ENCODE measurements at places on chromosomes 11 and 22.

GRCh38 chr22:33088418-33088817, 30.2 kb upstream of the SYN3 start:
- DNase-seq = no peak

DNA sequence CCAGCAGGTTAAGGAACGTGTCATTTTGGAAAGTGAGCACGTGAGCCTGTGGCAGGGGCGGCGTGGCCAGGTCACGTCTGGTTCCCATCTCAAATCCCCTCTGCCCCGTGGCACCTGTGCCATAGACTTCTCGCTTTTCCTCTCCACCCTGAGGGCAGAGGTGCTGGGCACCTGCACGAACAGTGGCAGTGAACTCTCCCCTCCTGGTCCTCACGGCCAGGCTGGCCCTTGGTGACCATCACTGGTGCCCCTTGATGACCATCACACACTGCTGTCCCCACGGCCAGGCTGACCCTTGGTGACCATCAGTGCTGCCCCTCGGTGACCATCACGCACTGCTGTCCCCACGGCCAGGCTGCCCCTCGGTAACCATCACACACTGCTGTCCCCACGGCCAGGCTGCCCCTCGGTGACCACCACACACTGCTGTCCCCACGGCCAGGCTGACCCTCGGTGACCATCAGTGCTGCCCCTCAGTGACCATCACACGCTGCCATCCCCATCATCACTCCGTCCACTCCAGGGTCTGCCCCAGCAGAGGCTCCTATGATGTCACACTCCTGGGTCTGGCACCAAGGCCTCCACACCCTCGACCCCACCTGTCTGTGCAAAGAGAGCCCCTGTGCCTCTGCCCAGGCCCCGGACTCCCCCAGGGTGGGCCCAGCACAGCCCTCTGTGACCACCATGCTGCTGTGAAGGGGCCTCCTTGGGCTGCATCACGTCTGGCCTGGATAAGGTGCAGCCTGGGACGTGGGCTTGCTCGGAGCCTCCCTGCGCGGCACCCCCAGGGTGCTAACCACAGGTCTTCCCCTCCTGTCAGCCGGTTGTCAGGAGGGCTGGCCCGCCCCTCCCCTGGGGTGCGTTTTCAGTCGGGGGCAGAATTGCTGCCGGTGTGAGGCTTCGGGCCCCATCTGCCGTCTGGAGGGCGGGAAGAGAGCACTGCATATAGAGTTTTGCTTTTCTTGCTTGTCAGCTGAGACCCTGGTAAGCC, 738.6 kb downstream of the BRD1 start:
- DNase-seq = no peak

DNA sequence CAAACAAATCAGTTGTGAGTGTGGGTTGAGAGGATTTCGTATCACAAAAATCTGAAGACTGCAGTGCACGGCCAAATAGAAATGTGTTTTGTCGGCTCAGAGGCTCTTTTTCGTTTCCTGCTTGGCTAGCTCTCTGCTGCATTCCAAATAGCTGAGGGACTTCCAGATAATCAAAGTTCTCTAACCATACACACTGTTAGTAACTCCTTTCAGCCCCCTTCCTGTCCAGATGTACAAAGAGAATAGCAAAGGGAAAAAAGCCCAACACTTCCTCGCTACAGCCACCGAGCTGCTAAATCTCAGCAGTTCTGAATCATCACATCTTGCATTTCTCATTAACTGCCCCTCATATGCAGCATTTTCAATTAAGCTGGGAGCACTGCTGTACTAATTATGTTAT, 203.1 kb downstream of the TENM4 start:
- no peak for DNase-seq

DNA sequence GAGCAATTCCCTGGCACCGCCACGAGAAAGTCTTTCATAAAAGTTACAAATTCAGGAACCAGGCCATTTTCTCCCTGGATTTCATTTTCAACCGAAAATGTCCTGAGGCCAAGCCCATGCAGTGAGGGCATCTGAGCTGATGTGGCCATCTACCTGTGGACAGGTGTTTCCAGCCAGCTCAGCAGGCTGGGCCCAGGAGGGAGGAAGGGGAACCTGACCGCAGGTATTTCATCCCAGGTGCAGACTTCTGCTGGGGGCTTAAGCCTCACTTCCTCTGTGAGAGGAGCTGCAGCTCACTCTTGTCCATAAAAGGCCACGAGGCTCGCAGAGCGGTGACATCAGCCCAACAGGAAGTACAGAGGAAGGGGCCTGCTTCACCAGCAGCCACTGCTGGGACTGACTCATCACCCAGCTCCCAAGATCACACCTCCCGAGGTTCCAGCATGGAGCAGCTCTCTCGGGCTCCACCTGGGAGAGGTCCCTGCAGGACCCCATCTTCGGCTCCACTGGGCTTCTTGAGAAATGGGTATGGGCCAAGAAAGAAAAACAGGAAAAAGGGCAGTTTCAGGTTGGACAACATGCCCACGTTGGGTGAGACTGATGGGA, 56.4 kb downstream of the MYH9 start:
- peak; percentile 42 for DNase-seq

DNA sequence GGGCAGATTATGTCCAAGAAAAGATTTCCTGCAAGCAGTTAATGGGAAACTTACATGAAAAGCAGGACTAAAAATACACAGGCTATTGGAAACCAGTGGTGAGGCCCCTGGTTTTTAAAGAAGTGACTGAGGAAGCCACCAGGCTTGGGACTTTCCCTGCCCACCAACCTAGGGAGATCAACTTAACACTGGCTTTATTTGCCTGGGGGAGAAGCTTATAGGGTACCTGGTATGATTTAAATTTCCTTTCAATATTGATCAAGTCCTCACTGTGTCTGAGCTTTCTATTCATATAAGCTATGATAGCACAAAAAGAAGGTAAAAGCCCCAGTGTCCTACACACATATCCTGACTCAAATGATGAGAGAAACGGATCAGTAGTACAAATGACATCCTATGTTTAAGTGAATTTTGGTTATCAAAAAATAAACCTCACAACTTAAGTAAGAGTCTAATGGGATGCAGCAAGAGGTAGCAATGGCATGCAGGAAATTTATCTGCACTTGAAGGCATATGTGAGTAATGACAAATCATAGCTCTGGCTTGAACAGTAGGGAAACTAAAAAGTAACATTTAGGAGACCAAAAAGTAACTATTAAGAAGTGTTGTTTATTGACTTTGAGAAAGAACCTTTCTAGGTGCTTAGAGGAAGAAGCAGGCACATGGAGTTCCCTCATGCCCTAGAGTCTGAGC, 85.3 kb downstream of the GAB2 start:
- no peak for DNase-seq

GRCh38 chr11:132838627-132839026, 693.7 kb downstream of the OPCML start:
- no peak for DNase-seq

DNA sequence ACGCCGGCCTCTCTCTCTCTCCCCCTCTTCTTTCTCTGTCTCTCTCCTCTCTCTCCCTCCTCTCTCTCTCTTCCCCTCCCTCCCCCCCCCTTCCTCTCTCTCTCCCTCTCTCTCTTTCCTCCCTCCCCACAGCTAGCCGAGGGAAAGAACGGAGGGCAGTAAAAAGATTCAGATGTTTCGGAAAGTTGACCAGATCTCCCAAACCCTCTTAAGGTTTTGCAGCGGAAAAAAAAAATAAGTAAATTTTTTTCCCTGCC, 195 bp upstream of the ALX4 start:
- DNase-seq = no peak

DNA sequence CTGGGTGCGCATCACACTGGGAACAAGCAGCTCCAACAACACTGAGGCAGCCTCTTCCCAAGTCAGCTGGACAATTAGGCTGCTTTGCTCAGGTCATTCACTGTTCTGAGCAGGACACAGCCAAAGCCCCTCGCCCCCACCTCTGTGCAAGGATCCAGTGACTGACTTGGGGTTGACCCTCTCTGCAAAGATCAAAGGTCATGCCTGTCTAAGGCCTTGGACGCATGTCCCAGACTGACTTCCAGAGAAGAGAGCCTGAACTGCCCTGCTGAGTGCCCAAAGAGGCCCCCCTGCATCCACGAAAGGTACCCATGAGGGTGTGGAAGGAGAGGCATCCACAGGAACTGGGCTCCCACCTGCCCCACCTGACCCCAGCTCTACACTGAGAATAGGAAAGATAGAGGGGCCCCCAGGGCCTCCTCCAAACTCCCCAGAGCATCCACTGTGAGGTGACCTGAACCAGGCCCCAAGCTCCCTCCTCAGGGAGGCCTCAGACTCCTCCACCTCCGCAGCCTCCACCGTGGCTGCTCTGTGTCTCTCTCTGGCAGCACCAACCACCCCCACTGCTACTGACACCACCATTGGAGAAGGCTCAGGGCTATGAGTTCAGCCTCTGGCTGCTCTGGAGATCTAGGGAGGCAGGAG, 53.5 kb downstream of the IGLL5 start:
- no peak for DNase-seq

GRCh38 chr22:32967386-32968101, 90.6 kb downstream of the SYN3 start:
- no peak for DNase-seq

- no peak for DNase-seq
Measured at GRCh38 chr22:20446383-20446970, 8.9 kb upstream of the SCARF2 start.

- DNase-seq = peak; percentile 29
Measured at GRCh38 chr11:123166071-123166559, 28.9 kb downstream of the CLMP start.

GRCh38 chr11:35803115-35803514, 140.5 kb downstream of the TRIM44 start:
- no peak for DNase-seq

DNA sequence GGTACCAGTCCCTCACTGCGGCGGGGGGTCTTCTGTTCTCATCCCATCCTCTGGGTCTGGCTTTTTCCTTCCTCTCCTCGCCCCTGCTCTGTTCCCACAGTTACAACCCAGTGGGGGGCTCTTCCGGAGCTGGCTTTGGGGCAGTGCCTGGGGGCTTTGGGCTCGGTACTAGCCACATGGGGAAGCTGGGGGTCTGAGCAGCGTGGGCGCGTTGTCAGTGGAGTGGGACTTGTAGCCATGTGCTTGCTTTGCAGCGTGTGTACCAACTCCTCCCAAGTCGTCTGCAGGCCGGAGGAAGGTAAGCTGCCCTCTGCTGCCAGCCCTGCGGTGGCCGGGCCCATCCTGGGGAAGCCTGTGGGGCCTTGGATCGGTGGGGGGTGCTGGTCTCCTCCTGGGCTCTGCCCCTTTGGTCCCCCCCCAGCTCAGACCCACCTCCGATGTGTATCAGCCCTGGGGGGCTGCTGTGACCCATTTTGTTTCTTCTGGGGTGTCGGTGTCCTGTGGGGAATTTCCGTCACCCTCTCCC, 17.5 kb downstream of the MUC2 start:
- DNase-seq = no peak

DNA sequence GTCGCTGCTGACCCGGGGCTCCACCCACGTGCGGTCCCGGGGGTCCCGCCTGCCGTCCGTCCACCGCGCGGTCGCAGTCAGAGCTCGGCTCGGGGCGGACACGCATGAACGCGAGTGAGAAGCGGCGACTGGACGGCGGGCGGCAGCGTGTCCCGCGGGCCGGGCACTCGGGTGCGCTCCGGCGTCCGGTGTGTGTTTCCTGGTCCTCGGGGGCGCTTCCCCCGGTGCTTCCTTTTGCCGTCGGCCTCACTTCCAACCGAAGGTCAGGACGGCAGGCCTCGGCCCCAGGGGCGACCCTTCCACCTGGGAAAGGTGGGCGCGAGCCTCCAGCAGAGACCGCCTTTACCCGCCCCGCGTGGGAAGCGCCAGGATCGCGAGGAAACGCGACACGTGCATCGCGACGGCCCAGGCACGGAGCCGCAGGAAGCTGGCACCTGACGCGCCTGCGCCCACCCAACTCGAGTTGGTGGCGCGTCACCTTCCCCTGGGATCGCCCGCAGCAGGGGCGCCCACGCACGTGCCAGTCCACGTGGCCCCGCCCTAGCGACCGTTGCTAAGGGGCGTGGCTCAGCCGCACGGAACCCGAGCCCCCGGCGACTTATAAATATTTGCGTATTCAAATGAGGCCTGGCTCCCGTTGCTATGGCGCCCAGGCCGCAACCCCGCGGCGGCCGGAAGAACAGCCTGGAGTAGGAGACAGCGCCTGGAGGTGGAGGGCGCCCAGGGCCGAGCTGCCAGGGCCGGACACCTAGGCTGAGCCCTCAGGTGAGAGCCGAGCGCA, at the start of gene LRRC56:
LRRC56 (plus strand) TSS at position 687 of the 781 bp plus-strand sequence. CDS start 3,158 bp downstream, outside the sequence.
- peak; percentile 92 for DNase-seq

GRCh38 chr11:72217841-72218240, 1.2 kb downstream of the FOLR2 start:
- DNase-seq = no peak

- peak; percentile 67 for DNase-seq
Measured at GRCh38 chr11:65274735-65275682, 13.2 kb downstream of the POLA2 start.

DNA sequence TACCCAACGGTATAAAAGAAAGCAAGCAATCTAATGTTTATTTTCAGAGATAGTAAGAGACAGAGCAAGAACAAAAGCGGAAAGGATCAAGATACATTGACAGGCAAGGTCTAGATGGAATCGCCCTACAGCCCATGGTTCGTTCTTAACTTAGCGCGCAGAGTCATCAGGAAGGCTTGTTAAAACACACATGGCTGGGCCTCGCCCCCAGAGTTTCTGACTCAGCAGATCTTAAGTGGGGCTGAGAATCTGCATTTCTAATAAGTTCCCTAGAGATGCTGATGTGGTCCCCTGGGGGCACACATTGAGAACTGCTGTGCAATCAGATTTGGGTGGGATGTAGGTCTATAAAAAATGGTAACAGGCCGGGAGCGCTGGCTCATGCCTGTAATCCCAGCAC, 35.8 kb upstream of the CHRM4 start:
- no peak for DNase-seq

- DNase-seq = no peak
Measured at GRCh38 chr22:44926491-44927415, 83.1 kb downstream of the PHF21B start.

- no peak for DNase-seq
Measured at GRCh38 chr22:29670626-29671025, 49.2 kb upstream of the CABP7 start.

- DNase-seq = no peak
Measured at GRCh38 chr11:6248248-6248647, 9.4 kb downstream of the CNGA4 start.

DNA sequence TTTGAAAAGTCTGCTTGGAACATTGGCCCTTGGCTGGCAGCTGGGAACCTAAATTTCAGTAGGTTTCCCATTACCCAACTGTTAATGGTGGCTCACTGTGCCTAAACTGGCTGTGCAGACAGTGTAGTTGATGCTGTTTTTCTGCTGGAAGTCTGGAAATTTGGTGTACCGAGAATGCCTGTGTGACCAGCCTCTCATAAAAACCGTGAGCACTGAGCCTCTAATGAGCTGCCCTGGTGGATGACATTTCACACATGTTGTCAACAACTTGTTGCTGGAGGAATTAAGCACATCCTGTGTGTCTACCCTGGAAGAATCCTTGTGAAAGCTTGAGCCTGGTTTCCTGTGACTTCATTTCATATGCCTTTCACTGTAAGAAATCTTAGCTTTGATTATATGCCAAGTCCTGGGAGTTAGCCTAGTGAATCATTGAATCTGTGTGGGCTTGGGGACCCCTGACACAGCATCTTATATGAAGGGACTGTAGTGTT, 131.1 kb downstream of the LDLRAD3 start:
- DNase-seq = no peak
